Astrocyte of the spinal cord (primary cell): ENCODE measurements at places on chromosomes 5 and 9.

DNA sequence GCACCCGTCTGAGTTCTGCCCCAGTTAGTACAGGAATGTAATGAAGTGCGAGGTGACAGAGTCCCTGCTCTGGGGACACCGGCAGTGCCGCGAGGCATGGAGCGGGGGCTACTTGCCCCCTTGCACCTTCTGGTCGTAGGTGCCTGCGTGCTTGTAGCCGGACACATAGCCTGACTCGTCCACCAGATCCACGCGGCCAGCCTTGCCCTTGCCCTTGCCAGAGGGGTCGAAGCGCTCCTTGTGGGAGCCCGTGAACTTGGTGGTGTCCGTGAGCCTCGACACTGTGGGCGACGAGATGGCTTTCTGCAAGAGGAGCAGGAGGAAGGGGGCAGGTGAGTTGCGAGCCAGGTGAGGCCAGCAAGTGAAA lies 28.2 kb downstream of the TPPP start:
- no peak for DNase-seq

DNA sequence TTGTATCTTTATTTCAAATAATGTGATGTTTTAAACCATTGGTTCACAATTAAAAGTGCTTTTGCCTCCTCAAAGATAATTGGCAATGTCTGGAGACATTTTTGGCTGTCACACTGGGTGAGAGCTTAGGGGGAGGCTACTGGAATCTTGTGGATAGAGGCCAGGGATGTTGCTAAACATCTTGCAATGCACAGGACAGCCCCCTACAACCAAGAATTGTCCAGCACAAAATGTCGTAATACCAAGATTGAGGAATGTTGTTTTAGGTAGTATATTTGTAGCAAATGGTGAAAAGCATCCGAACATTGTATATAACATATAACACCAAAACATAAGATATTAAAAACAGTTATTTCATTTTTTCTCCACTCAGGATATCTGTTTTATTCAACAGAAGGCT lies 99.8 kb downstream of the SLC44A1 start:
- DNase-seq = no peak

DNA sequence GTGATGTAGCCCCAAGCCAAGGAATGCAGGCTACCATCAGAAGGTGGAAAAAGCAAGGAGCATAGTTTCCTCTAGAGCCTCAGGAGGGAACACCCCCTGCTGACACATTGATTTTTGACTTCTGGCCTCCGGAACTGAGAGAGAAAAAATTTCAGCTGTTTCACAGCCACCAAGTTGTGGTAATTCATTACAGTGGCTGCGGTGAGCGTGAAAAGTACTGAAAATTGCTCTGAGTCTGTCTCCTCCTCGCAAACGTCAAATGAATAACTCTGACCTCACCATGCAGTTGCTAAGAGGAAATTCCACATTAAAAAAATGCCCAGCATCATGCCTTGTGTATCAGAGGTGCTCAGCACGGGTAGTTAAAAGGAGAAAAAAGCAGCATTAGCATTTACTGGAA lies 277.9 kb upstream of the MSX2 start:
- DNase-seq = no peak

DNA sequence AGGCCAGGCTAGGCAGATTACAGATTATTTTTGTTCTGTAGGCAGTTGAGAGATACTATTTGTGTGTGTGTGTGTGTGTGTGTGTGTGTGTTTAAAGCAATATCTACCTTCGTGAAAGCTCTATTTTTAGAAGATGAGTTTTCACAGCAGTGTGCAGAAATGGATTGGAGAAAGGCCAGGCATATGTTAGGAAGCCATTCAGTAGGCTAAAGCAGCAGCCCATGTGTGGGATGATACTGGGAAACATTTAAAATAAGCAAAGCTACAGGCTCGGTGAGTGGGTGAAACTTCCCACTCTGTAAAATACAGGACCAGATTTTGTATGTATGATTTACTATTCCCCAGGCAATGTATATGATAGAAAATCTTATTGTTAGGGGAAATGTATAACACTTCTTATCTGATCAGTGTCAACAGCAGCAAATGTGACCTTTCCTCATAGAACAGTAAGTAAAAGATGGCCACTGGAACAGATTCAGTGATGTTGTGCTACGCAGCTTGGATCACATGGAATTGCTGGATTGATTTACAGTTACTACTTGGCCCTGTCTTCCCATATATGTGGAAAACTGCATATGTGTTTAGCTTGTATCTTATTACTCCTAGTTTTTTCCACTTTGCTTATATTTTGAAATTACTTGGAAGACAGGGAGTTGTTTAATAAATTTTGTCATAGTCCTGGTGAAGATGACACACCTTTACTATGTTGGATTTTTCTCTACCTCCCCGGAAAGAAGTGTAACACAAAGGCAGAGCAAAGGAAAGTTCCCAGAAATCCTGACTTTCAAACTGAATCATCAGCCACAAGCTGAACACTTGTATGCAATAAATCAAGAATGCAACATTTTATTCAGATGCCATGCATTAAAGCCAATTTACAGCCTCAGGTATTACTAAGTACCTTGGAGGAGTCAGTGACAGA lies 1077.7 kb upstream of the SEMA6A start:
- peak; percentile 15 for DNase-seq

GRCh38 chr9:1005043-1005667 lies 28.7 kb downstream of the DMRT3 start:
- peak; percentile 43 for DNase-seq

DNA sequence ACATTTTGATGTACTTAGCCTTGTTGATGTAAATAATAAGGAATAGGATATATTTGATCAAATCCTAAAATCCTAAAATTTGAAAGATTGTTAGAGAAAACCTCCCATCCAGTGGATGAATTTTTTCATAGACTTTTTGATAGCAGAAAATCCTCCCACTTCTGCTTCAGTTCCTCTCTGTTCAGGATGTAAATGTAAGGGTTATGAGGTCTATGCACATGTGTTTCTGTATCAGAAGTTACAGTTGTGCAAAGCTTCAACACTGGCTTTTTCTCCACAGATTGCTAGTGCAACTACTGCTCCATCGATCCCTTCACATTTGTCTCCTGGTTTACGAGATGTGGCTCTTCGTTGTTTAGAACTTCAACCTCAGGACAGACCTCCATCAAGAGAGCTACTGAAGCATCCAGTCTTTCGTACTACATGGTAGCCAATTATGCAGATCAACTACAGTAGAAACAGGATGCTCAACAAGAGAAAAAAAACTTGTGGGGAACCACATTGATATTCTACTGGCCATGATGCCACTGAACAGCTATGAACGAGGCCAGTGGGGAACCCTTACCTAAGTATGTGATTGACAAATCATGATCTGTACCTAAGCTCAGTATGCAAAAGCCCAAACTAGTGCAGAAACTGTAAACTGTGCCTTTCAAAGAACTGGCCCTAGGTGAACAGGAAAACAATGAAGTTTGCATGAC lies 16.0 kb upstream of the SETD9 start:
- no peak for DNase-seq

DNA sequence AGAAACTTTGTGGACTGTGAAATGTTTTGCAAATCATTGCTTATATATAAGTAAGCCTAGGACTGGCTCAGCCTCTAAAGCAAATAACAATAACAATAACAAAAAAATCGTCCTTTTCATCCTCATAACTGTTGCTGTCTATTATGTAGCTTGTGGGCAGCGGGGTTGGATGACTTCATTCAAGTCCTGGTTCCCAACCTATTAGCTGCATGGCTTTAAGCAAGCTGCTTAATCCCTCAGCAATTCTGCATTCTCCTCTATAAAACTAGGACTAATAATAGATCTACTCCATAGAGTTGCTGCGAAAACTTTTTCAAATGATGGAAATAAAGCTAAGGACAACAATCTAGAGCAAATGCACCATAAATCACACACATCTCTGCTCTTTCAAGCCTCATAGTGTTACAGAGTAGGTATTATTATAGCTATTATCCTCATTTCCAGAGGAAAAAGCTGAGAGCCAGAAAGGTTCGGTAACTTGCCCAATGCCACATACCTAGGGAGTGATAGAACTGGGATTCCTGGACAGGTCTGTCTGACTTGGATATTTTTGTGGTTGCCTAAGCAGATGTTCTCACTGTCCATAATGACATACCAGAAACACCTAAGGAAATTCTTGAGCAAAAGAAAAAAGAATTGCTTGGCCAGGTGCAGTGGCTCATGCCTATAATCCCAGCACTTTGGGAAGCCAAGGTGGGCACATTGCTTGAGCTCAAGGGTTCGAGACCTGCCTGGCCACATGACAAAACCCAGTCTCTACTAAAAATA lies 98.8 kb upstream of the ADRA1B start:
- DNase-seq = no peak

- DNase-seq = no peak
These were observed 41.6 kb upstream of the EXOC3 start for GRCh38 chr5:401146-402034.

GRCh38 chr5:32679218-32679617 lies 31.9 kb upstream of the NPR3 start:
- DNase-seq = no peak

DNA sequence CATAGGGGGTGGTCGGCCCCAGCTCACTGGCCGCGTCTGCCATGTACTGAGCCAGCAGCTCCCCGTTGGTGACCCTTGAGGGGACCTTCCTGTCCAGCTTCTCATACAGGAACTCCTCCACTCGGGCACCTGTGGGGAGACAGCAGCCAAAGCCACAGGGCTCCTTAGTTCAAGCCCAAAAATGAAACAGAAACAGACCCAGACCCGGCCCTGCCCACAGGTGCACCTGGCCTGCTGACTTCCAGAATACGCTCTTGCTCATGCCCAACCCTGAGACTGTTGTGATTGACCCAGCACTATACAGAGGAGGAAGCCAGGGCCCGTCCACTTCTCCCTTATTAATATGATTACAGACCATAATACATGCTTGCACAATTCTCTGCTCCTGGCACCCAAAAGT lies 7.0 kb downstream of the SH3GLB2 start:
- no peak for DNase-seq

GRCh38 chr5:9681706-9682105 lies 51.6 kb upstream of the TAS2R1 start:
- no peak for DNase-seq

DNA sequence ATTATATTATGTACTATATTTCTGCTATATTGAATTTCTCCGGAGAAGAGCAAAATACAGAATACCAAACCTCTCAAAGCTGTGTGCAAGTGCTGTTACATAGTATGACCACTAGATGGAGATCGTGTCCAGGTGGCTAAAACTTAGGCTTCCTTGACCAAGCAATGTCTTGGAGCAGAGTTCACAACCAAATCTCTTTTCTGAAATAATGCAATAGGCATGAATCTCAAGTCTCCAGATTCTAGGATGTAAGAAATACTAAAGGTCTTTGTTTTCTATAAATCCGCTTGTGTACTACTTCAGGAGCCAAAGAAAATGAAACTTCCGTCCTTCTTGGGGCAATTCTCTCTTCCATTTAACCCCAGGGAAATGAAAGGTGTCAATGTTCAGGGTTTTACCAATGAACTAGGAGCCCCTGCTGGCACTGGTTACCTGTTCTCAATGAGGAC lies 181.5 kb upstream of the RAI14 start:
- DNase-seq = peak; percentile 58

GRCh38 chr9:132582276-132582785 lies at the start of gene BARHL1:
Gene BARHL1 (plus strand): TSS chr9:132582606. CDS start chr9:132582798, 192 bp downstream.
- DNase-seq = no peak

- DNase-seq = no peak
These were observed 5.7 kb downstream of the CD180 start for GRCh38 chr5:67190861-67191260.

DNA sequence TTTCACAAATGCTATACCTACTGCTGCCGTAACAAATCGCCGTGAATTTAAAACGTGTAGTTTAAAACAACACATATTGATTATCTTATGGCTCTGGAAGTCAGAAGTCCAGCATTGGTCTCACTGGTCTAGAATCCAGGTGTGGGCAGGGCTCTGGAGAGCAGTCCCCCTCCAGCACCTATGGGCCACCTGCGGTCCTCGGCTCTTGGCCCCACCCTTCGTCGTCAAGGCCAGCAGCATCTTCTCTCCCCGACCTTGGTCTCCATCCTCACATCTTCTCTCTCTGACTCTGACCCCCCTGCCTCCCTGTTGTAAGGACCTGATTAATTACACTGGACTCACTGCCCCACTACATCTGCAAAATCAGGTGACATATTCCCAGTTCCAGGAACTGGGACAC lies 106.4 kb upstream of the COL5A1 start:
- no peak for DNase-seq

DNA sequence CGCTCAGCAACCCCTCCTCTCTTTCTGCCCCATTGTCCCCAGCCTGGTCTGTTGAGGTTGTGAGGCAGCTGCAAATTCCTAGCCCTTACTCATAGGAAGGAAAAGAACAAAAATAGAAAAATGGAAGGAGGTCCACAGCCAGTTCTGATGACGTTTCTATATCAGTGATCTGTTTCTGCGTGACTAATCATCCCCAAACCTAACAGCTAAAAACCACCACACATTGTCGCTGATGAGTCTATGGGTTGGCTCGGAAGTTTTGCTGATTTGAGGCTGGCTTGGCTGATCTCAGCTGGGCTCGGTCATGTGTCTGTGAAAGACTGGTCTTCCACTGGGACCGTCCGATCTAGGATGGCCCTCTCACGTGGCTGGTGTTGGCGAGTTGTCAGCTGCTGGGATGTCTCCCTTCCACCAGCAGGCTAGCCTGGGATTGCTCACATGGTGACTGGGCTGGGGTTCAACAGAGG lies 200.6 kb upstream of the ZNF618 start:
- DNase-seq = peak; percentile 96

- DNase-seq = no peak
These were observed 15.0 kb upstream of the SHB start for GRCh38 chr9:38083858-38084555.

- DNase-seq = peak; percentile 52
These were observed 16.1 kb downstream of the GBGT1 start for GRCh38 chr9:133147412-133148198.

DNA sequence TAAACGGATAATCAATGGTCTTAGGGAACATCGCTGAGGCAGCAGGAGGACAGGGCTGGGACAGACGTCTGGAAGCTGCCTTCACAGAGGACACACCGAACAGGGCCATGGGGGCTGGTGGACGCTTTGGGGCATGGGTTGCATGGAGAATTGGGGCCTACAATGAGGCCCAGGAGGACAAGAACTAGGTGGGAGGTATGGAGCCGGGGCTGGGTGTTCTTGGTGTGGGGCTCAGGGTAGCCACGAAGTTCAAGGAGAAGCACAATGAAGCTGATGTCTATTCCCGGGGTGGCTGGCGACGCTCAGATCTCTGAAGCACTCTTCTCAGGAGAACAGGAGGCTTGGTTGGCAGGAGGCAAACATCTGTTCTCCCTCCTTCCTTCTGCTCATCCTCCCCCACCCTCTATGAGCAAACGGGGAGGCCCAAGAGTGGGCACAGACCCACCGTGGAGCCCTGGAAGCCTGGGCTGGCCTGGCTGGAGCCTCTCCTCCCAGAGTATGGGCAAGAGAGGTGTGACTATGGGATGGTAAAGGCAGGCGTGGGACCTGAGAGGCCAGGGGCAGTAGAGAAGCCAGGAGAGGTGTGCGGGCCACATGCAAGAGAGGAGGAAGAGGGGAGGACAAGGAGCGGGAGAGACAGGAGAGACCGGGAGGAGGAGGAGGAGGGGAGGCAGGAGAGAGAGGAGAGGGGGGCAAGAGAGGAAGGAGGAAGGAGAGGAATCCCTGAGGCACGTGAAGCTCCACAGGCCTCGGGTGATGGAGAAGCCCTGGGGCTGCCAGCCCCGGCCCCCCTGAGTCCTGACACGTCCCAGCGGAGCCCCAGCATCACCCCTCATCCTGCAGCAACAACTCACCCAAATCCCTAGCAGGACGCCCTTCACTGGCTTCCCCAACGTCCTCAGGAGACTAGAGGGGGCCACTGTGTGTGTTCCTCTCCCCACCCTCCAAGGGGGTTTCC lies 159.1 kb downstream of the OLFM1 start:
- no peak for DNase-seq

- DNase-seq = no peak
These were observed 77.0 kb downstream of the ANKRD55 start for GRCh38 chr5:56155992-56156584.

GRCh38 chr5:34026089-34026761 lies 16.8 kb downstream of the C1QTNF3 start:
- no peak for DNase-seq
